ENCODE measurements at places on chromosomes 3 and 15.

GRCh38 chr15:51286816-51287215, 51.6 kb downstream of the CYP19A1 start:
- DNase-seq: no peak

- no peak for DNase-seq
These were observed 1.4 kb upstream of the ZNF710 start for GRCh38 chr15:89999676-90000185.

DNA sequence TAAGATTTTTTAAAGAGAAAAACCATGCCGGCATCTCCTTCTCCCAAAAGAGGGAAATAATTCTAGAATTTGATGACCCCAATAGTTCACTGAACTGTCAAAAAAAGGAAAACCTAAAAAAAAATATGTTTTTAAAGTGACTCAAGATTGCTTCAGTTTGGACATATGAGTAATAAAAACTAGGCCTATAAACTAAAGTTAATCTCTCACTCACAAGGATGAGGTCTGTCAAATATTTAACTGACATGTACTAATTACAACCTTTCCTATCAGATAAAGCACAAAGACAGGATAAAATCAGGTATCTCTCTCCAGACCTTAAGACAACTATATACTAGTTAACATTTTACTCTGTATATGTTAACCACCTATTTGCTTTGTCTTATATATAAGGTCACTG, 231.9 kb downstream of the NSUN3 start:
- DNase-seq: no peak

DNA sequence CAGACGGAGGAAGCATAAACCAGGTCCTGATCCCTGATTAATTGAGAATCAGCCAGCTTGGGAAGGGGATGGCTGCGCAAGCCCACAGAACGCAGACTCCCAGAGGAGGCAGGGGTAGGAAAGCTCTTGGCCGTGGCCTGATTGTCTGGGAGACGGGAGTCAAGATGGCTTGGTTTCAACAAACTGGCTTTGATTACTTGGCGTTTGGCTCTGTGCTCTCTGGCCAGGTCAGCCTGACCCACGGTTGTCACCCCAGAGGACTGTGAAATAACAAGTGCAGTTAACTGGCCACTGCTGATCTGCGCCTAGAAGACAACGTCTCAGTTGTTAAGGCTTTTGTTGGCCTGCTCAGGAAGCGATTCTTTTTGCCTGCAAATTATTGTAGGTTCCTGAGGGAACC, 387.0 kb upstream of the PROK2 start:
- DNase-seq: no peak

GRCh38 chr3:102979682-102980354, 545.0 kb downstream of the ZPLD1 start:
- DNase-seq: peak; percentile 90

- DNase-seq: no peak
These were observed 155.7 kb downstream of the LPP start for GRCh38 chr3:188309437-188310269.

- DNase-seq: no peak
These were observed 47.6 kb upstream of the TSEN2 start for GRCh38 chr3:12436514-12437220.

GRCh38 chr3:32835961-32836360, 18.2 kb downstream of the TRIM71 start:
- no peak for DNase-seq

DNA sequence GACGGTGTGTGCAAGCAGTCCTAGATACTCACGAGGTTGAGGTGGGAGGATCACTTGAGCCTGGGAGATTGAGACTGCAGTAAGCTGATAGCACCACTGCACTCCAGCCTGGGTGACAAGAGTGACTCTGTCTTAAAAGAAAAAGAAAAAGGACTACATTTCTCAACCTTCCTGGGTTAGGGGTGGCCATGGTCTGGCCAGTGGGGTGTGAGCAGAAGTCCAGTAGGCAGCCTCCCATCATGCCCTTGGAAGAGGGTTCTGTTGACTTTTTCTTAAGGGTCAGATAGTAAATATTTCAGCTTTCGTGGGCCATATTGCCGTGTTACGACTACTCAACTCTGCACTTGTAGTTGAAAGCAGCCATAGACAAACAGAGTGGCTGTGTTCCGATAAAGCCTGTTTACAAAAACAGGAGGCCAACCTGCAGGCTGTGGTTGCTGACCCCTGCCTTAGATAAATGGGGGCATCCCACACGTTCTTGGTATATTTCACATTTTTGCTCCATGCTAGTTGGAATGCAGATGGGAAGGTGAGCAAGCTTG, 31.0 kb upstream of the PDE8A start:
- no peak for DNase-seq

GRCh38 chr15:41606997-41607396, 48.0 kb downstream of the TYRO3 start:
- peak; percentile 60 for DNase-seq

DNA sequence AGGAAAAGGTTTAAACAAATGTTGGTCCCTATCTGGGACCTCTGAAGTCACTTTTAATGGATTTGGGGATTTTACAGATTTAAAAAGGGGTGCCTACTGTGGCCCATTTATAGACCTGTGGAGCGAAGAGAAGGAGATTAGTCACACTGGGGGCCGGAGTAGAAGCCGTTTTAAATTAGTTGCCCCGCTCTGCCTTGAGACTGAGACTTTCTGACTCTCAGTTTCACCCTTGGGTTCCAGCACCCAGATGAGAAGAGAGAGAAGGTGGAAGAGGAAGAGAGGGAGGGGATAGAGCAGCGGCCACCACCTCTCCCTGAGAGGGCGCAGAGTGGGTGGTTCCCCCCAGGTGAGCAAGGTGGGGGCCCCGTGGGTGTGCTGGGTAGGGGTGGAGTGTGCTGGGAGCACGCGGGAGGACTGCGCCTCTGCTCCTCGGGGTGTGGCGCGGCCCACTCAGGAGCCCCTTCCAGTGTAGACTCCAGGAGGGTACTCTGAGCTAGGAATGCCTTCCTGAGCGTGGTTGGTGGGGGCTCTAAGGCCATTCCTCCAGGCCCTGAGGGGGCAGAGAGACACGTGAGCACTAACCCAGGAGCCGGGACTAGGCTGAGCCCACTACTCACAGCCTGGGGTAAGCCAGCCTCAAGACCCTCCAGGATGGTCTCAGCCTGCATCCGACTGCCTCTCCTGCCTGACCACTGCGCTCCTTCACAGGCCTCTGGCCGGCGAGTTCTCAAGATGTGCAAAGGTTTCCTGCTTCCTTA, 32.6 kb upstream of the RAB6B start:
- no peak for DNase-seq

DNA sequence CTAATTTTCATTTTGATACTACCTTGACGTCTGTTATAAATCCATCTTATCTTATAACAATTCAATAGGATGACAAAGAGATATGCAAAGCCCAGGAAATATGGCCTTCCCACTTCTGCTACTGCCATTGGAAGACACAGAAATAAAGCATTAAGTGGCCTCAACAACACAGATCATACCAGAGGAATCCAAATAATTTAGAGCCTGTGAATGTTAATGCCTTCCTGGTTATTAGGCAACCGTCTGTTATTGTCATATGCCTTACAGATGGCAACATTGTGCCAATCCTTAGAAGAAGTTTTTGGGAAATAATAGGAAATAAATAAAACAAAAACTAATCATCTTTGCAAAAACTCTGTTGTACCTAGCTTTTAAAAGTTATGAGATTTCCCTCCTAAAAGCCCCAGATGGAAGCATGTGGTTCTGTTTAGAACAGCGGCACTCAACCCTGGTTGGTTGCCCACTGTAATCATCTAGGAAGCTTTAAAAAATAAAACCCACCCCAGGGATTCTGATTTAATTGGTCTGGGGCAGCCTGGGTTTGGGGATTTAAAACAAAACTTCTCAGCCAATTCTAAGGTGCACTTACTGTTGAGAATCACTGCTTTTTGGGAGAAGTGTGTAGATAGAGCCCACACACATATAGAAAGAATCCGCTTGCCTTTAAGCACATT, 704.8 kb upstream of the CFAP20DC start:
- no peak for DNase-seq

GRCh38 chr3:183496311-183496710, 59.2 kb downstream of the KLHL6 start:
- DNase-seq: no peak

DNA sequence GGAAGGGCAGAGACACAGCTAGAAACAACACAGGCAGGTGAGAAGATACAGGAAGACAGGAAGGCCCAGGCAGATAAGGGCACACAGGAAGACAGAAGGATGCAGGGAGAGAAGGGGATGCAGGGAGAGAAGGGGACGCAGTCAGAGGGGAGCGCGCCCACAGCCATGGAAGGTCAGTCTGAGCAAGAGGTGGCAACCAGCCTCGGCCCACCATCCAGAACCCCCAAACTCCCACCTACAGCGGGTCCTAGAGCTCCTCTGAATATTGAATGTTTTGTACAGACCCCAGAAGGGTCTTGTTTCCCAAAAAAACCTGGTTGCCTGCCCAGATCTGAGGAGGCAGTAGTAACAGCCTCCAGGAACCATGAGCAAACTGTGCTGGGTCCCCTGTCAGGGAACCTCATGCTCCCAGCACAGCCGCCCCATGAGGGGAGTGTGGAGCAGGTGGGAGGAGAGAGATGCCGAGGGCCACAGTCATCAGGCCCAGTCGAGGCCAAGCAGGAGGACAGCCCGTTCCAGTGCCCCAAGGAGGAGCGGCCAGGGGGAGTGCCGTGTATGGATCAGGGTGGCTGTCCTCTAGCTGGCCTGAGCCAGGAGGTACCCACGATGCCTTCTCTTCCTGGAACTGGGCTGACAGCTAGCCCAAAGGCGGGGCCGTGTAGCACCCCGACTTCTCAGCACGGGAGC, 27.6 kb upstream of the SLC28A1 start:
- no peak for DNase-seq

DNA sequence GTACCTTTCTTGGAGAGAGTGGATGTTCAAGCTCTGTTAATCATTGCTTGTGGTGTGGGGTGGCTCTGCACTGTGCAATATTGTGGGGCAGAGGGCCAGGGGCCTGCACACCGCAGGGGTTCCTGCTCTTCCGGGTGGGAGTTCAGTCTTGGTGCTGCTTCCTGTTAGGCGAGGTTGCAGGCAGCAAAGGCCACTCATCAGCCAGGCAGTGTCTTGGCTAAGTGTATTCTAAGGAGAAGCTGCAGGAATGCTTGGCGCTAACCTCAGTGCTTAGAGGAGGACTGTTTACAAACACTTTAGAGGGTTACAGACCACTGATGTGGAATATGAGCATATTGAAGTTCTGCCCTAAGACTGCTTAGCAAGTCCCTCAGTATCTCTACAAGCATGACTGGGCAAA, 81.7 kb downstream of the CEP63 start:
- peak; percentile 19 for DNase-seq

DNA sequence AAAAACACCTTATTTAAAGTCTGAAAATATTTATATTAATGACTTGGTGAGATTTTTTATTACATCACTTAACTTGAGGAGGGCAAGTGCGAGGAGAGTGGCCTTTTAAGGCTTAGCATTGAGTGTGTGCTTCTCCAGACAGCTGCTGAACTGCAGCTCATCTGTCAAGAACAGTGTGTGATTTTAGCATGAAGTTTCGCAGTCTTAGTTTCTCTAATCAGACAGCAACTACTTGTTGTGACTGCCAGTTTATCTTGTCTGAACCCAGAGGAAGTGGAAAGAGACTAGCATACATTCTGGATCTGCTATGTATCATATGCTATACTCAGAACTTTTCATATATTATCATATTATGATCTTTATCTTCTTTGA, 291.7 kb upstream of the ROPN1 start:
- DNase-seq: no peak

GRCh38 chr15:95715116-95715903, 615.2 kb upstream of the NR2F2 start:
- DNase-seq: no peak

DNA sequence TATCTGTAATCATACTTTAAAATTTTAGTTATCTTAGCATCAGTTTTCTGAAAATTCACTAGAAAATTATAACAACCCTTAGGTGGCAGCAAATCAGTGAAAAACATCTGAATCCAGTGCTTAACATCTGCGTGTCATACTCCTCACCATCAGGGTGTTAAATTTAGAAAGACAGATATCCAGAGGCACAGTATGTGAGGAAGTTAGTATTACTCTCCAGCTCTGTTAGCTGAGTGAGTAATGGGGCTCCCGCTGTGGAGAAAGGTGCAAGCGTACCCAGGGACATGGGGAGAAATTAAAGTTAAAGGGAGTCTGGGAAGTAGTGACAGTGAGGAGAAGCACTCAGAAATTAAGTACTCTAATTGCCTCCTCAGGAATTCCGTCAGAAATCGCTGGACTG, 50.9 kb downstream of the CEP63 start:
- DNase-seq: no peak

DNA sequence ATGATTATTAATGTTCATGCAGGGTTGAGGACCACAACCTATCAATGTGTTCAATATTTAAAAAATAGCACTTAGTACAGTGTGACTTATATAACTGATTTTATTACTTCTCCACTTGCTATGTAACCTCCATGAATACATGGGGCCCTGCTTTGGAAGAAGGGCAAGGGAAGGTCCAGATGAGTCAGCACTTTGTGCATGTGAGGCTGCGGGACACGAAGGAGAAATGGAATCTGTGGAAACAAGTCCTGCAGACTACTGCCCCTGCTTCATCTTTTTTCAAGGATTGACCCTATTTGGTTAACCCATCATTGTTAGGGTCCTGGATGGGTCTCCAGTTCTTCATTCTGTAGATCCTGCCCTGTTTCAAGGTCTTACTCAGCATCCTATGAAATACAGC, 1.6 kb downstream of the NXPE3 start:
- DNase-seq: peak; percentile 41

DNA sequence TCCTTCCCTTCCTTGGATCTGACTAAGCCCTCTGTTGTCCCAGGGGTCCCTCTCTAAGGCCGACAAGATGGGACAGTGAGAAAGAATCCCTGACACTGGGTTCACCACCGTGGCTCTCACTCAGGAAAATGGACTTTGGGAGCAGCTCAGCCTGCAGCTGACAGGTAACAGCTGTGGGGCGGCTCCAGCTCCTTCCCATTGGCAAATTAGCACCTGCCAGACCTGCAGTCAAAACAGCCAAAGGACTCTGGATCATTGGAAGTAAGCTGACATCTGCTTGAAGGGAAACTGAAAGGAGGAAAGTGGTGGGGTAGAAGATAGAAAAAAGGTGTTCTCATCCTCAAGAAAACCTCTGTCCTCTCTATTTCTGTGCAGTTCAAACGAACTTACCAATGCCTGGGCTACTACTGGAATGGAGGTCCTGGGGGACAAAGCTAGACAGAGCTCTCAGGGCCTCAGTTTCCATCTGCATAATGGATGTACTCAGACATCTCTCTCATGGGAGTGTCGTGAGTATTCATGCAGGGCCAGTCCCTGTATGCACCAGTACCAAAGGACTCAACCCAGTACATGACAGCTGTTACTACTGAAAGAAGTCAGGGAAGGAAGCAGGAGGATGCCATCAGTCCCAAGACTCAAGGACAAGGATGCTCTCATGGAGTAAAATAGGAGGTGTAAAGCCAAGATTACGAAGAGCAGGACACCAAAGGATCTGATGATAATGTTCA, 53.6 kb upstream of the DCLK3 start:
- DNase-seq: no peak

DNA sequence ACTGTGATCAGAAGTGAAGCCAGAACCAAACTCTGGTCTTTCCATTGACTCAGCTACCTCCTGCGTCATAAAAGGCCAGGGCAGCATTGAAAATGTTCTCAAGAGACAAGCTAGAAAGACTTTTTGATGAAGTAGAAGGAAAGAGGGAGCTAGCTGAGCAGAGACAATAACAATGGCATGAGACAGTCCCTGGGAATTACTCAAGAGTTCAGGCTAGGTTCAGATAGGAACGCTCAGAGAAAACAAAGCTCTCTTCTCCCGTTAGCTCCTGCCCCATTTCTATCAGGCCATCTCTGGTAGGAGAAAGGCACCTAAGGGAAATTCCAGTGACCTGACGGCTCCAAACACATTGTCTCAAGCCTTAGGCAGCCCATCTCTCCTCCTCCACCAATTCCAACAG, 7.0 kb upstream of the OXTR start:
- DNase-seq: no peak

Measured in kidney epithelial cell (primary cell).